Umbilical cord (tissue), 2 donors: ENCODE measurements at places on chromosomes 7 and 10.

GRCh38 chr7:100570954-100571828 lies 2.5 kb downstream of the SAP25 start:
- DNase-seq: peak; percentile 39

DNA sequence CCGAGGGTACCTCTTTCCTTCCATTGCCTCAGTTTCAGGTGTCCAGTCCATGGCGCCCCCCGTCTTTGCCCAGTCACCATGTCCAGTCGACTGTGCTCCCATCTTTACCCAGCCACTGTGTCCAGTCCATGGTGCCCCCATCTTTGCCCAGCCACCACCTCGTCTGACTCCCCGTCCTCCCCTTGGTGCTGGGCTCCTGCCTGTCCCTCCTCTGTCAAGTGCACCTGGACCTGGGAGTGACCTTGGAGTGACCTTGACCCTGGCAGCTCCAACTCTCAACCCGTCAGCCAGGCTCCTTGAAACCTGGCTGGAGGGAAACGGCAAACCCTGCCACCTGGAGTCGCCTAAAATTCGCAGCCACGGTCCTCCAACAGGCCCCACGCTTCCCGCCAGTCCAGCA lies 180.2 kb downstream of the ADARB2 start:
- DNase-seq: no peak

DNA sequence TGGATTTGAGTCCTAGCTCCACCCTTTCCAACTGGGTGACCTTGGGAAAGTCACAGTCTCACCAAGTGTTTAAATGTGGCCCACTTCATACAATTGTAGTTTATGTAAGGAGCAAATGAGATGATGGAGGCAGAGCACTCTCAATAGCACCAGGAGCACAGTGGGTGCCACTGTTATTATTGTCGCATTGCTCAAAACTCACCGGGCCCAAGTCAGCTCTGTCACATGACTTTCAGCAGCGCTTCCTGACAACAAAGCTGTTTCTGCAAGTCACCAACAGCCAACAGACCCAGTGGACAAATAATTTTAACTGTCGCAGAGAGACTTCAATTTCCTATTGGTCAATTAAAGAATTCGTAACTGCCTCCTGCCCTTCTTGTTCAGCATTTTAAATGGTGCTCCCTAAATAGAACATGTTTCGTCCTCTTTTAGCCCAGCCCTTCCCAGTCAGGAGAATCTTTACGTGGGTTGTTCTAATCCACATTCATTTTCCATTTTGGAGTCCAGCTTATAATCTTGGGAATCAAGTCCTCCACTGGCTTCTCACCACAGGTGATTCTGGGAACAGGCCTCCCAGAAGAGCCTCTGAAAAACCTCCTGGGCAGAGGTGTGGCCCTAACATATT lies 415.6 kb upstream of the NPVF start:
- DNase-seq: no peak

GRCh38 chr10:115882021-115882420 lies 391.0 kb downstream of the GFRA1 start:
- DNase-seq: no peak

DNA sequence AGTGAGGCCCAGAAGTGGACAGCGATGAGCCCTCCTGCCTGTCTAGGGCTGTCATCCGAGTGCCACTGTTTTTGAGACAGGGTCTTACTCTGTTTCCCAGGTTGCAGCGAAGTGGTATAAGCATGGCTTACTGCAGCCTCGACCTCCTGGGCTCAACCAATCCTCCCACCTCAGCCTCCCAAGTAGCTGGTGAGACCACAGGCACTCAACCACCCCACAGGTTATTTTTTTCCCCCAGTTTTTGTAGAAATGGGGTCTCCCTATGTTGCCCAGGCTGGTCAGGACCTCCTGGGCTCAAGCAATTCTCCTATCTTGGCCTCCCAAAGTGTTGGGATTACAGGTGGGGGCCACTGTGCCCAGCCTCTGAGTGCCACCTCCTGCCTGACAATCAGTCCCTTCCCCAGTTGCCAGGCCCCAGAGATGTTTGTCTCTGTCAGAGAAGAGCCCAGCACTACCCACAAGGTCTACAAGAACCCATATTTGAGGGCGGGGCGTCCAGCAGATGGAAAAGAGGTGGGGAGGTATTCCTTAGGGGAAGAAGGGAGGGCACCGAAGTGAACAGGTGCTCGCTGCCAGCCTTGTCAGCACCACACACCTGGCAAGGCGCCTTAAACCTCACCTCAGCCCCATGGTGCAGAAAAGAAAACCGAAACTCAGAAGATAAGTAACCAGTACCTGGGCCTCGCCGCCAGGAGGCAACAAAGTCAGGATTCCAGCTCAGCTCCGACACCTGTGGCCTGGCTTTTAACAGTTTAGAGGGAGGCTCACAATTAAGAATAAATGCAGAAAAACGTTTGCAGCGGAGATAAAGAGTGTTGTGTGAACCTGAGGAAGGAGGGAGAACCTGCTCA lies 77.4 kb upstream of the ANLN start:
- no peak for DNase-seq

GRCh38 chr7:20647908-20648776 lies 32.7 kb downstream of the ABCB5 start:
- peak; percentile 27 for DNase-seq

- no peak for DNase-seq
Observed at GRCh38 chr7:143363016-143363937, 764 bp upstream of the FAM131B start.

DNA sequence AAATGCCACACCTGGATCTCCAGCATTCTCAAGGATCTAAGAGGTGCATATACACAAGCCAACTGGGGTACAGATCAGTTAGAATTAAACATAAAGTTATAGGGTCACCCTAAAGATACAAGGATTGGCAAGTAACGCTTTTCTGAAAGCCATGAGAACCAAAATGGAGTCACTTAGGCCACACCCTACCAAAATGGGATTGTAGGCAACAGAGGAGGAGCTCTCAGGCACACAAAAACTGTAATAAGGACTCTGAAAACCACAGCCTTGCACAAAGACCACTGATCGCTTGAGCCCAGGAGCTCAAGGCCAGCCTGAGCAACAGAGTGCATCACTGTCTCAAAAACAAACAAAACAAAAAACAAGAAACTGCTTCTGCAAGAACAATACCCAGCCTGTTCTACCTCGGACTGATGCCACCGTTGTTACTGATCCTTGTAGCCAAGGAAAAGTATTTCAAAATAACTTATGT lies 35.5 kb downstream of the SVOPL start:
- DNase-seq: peak; percentile 16

GRCh38 chr7:2971914-2972834 lies 71.5 kb downstream of the CARD11 start:
- DNase-seq: no peak

GRCh38 chr7:94510582-94511496 lies 1.2 kb downstream of the CASD1 start:
- peak; percentile 38 for DNase-seq

GRCh38 chr10:100551196-100551595 lies 15.5 kb downstream of the HIF1AN start:
- no peak for DNase-seq

DNA sequence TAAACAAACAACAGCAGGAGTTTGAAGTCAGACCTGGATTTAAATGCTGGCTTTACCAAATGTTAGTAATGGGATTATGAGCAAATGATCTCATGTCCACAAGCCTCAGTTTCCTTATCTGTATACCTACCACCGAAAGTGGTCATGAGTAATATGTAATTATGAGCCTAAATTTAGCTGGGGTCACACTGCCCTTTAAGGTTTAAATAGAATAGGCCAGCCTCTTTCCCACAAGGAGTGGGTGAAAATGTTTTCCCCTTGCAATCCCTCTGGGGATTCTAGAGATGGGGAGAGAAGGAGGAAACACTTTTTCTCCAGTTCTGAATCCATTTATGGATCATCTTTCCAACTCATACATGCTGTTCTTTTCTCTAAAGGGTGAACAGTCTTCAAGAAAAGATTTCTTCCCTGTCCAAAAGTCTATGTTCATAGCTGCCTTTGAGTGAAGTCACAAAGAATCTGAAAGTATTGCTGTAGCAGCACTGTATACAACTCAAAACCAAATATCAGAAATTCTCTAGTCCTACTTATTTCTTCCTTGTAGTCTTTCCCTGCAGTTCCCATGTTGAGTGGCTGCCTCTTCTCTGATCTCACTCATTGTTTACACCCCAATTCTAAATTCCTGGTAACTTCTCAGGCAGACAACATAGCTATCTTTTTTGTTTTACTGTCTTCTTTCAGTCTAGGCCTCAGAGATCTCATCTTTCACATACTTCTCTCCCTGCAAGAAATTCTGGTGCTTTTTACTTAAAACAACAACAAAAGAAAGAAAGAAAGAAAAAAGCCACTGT lies 7.4 kb upstream of the TSPAN12 start:
- no peak for DNase-seq

DNA sequence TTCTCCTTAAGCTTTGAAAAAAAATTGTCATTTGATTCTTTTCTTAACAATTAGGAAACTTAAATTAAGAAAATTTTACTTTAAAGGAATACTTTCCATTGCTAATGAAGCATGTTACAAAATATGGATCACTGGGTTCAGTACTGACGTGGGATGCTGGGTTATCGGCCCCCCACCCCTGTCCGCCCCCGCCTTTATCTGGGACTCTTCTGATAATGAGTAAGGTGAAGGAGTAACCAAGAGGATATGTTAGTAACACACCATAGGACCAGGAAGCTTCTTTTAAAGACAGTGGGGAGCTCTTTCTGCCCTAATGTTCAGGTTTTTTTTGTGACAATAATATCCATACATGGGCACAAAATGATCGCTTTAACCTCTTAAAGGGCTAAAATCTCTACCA lies 29.7 kb downstream of the BEND7 start:
- no peak for DNase-seq

DNA sequence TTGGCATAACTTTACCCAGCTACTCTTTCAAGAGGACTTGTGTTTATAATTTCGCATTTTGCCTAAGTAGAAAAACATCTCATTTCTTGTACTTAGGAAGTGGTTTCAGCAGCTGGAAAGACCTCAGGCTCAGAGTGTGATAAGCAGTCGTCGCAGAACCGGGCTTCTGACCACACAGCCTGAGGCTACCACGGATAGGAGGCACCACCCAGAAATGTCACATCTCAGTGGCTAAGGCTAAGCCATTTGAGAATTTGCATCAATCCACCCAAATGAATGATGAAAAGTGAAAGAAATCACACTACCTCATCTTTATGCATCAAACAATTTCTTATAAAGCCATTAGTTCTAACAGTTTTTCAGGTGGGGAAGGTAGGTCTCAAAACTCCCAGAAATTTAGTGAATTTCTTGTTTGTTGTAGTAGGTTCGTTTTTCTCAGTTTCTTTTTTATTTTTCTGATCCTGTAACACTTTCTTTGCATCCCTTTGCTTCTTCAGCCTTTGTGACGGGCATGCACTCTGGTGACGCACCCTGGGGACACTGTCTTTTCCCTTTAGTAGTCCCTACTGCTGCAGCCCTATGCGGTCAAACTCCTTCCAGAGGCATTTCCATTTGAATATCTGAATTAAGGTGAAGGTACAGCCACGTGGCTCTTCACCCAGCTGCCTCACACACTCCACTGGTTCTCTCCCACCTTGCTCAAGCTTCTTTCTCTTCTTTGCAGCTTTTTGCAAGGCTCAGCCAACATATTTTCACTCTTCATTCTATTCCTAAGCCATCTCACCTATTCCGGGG lies 68.5 kb downstream of the MAP3K8 start:
- DNase-seq: no peak

DNA sequence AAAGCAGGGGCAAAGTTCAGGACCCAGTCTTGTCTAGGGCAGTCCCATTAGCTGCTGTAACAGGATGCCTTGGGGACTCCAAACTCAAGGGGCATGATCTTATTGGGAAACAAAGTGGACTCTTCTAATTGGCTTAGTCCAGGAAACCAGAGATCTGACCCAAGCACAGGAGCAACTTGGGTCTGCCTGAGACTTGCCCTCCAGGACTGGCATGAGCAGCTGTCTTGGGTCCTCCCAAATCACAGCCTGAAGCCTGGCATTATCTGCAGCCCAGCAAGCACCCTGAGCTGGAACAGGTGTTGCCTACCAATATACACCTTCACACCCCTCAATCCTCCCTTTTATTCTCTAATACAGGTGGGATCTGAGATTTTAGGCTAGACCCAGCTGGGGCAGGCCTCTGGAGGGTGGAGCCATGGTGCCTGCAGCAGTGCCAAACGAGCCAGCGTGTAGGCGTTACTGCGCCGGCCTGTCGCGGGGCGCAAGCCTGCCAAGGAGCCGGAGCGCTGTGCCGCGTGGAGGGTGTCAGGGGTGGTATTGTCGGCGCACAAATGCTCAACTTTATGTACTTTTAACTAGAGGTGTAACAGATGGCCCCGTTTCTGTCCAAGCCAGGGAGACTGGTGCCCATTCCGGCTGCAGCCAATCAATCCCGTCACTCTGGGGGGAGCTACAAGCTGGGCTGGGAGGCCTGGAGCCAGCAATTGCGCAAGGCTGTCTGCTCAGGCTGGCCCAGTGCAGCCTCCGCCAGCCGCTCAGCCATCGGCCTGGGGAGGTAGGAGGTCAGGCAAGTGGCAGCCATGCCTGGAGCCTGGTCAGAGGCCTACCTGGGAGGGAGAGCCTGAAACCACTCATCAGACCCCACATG lies 12.8 kb upstream of the LBX1 start:
- no peak for DNase-seq

- DNase-seq: no peak
Observed at GRCh38 chr10:113992471-113993011, 51.1 kb upstream of the ADRB1 start.

DNA sequence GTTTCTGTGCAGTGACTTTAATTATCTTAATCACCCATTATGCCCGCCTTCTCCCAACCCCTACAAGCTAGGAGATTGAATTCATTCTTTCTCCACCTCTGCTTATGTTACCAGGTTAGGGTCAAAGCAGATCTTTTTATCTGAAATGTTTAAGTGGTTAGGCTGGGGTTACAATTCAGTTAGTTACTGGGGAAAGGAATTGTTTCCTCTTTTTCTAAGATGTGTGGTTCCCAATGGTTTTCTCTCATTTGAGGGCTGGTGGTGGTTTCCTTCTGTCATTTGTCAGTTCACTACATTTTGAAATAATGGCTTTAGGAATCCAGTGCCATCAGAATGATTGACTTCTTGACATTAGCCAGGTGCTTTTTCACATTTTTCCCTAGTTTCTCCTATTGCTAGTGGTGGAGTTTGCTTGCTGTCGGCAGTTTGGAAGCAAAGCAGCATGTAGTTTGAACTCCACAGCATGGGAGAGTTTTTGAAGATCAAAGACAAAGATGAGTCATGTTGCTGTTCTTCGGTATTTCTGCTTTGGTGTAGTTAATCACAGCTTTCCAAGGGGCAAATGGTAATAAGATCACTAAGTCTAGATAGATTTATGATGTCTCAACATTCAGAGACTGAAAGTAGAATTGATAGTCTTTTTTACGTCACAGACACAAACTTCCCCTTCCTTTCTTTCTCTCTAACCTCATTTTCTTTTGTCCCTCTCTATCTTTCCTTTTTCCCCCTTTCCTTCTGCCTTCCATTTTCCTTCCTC lies 168.2 kb downstream of the SND1 start:
- DNase-seq: peak; percentile 92

DNA sequence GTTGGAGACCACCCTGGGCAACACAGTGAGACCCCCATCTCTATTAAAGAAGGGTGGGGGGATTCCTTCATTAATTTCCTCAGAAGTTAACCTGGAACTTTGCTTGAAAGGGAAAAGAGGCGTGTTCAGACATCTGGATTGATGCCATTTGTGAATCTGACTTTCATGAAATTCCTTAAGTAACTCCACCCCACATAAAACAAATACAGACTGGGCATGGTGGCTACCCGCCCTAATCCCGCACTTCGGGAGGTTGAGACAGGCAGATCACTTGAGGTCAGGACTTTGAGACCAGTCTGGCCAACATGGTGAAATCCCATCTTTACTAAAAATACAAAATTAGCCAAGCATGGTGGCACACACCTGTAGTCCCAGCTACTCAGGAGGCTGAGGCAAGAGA lies 75.0 kb downstream of the EEPD1 start:
- no peak for DNase-seq
